ENCODE measurements at places on chromosomes 2 and 18. TPM values are rescaled to one million over a fixed set of nuclear protein-coding genes. Genes with fewer than 3 reads are reported as not detected.
A peak's percentile ranks its signal among the peaks of the same experiment; 100 is the strongest.

DNA sequence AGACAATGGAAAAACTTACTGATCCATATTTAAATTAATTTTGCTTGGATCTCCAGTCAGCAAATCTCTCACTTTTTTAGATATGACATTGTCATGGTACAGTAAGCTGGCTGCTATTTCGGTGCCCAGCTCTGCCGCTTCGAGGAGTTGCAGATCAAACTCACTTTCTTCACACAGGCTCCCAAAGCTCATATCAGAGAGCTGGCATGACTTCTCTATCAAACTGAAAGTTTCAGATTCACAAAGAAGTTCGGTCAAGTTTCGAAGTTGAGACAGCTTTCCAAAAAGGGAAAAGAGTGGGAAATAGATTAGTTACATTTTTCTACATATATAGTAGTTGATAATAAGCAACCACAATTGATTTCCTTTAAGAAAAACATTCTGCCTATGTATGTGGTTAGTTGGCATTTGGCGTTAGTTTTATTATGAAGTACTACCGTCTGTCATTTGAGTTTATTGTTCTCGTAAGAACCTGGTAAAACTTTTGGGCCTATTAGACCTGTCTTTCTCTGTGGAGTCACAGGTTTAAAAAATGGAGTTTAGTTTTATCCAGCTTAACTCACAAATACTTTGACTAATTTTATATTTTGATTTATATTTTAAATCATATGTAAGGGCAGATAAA, 118.8 kb downstream of the ABCA12 start:
- no peak for DNase-seq

- no peak for DNase-seq
Observed at GRCh38 chr2:148067801-148068200, 46.9 kb downstream of the MBD5 start.

The CNDP1 gene
- 0.29 TPM for total RNA-seq

The PRSS56 gene
- not detected for total RNA-seq

- no peak for DNase-seq
Observed at GRCh38 chr18:38241736-38242135, 676.1 kb upstream of the CELF4 start.

DNA sequence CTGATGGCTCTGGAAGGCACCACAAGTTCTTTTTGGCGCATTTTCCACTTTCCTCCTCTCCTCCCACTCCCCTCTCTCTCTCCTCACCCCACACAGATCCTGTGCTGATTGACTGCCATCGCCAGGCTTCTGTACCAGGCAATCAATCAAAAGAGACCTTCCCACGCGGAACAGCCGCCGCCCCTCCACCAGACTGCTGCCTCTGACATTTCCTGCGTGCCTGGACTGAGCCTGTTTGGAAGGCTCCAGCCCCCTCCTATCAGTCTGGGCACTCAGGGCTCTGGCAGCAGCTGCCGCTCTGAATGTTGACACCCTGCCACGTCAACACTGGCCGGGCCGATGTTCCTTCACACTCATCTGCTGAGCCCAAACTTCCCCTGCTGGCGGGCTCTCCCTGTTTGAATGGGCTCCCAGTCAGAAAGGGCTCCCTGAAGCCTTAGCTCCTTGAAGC, 467.7 kb downstream of the EPHA4 start:
- no peak for DNase-seq

- DNase-seq = no peak
Observed at GRCh38 chr18:31030574-31031278, 11.8 kb downstream of the DSC3 start.

The NTSR2 gene
- total RNA-seq = not detected

The RGPD4 gene
- total RNA-seq = not detected

The MREG gene
- total RNA-seq = 26.8 TPM

GRCh38 chr2:102592601-102593000, 26.8 kb upstream of the SLC9A2 start:
- no peak for DNase-seq

GRCh38 chr2:237904831-237905599, 45.6 kb downstream of the RAMP1 start:
- DNase-seq = no peak

GRCh38 chr2:33135645-33136044, 188.9 kb downstream of the LTBP1 start:
- DNase-seq = no peak

DNA sequence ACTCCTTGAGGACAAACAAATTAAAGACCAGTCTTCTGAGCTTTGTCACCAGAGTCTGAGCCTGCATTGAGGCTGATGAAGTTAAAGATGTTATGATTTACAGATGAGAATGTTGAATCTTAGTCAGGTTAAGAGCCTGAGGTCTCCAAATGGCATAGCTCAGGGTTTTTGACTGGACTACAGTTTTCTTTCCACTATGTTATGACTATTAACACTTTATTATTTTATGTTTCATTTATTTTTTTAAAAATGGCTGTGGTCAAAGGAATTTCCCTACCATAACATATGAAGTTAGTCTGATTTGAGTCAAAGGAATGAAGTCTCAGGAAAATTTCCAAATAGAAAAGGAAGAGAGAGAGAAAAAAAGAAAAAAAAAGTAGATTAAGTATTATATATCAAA, 39.7 kb upstream of the CWC22 start:
- no peak for DNase-seq

The CLIP4 gene
- 13.7 TPM for total RNA-seq

The CFAP65 gene
- 0.67 TPM for total RNA-seq

The KCNF1 gene
- 0.71 TPM for total RNA-seq

- peak; percentile 42 for DNase-seq
Observed at GRCh38 chr2:16665748-16666448, at the start of gene CYRIA. CYRIA (minus strand) TSS chr2:16665834; CDS start chr2:16588119, 77,715 bp downstream.

DNA sequence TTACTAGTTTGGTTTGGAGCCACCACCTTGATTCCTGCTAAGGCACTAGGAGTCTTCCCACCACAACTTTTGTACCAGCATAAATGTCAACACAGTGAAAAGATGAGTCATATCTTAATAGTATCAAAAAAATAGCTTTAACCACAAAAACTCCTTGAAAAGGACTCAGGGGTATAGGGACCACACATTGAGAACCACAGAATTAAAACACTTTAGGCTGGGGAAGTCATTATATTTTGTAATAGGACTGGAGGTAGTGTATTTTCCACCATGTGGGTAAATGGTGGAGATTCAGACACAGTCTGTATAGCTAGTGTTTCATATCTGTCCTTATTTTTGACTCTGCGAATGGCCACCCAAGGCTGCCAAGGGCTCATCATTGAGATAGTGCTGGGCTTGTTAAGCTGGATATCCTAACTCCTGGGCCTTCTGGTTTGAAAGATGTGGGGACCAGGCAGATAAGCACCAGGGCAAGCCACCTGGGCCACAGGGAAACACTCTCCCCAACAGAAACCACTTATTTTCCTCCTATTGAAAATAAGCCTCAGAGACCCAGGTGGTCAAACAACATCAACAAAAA, 19.1 kb upstream of the FHL2 start:
- DNase-seq = no peak

The AQP4 gene
- total RNA-seq = 1.7 TPM

- no peak for DNase-seq
Observed at GRCh38 chr18:48402953-48403352, 6.2 kb downstream of the ZBTB7C start.

The CLEC4F gene
- not detected for total RNA-seq

The KLHL30 gene
- total RNA-seq = 0.07 TPM

The KCNJ3 gene
- total RNA-seq = 9.6 TPM

The OR6B2 gene
- total RNA-seq = not detected

DNA sequence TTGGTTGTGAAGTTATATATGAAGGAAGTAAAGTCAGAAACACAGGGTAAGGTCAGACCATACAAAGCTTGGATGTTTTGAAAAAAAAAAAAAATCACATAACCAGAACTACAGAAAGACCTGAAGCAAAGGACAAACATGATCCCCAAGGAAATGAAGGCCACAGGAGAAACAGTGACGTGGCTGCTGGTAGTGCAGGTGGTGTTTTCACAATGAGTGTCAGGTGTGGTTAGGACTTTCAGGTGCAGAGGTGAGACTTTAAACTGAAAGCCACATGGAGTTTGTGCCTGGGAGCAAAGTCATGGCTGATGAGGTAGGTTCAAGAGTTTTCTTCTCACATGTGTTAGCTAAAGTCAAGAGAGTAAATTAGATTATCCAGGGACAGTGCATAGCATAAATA, 270.7 kb downstream of the PIEZO2 start:
- DNase-seq = no peak

GRCh38 chr2:66772618-66773017, 337.7 kb downstream of the MEIS1 start:
- DNase-seq = no peak

- DNase-seq = no peak
Observed at GRCh38 chr2:30541680-30542079, 94.6 kb downstream of the LCLAT1 start.

DNA sequence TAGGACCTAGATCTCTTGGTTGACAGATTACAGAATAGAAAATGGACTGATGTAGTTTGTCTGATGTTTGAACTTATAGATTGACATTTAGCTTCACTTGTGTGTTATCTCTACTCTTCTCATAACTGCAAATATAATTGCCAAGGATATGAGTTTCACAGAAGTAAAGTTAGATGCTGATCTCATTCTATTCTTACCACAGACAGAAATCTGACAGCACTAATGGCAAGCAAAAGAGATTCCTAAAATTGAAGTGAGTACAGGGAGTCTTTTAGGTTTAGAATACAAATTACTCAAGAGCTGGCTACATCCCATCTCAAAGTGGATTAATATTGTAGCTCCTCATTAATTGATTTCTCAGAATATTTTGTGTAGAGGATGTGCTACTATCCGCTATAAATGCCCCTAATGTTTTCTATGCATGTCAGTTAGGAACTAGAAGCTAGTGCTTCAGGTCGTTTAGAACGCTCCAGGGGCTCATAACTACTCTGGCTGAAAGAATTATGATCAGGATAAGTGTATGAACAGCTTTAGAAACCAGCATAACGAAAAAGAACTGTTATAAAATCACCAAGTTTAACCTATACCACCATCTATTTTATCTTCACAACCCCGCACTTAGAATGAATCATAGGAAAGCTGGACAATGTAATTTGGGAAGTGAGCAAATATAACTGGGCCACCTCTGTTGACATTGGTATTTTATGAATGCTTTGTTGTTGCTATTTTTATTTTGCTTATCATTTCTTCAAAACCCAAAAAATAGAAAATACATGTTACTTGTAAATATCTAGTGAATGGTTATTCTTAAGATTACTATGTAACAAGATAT, 378.8 kb upstream of the REG3G start:
- no peak for DNase-seq

DNA sequence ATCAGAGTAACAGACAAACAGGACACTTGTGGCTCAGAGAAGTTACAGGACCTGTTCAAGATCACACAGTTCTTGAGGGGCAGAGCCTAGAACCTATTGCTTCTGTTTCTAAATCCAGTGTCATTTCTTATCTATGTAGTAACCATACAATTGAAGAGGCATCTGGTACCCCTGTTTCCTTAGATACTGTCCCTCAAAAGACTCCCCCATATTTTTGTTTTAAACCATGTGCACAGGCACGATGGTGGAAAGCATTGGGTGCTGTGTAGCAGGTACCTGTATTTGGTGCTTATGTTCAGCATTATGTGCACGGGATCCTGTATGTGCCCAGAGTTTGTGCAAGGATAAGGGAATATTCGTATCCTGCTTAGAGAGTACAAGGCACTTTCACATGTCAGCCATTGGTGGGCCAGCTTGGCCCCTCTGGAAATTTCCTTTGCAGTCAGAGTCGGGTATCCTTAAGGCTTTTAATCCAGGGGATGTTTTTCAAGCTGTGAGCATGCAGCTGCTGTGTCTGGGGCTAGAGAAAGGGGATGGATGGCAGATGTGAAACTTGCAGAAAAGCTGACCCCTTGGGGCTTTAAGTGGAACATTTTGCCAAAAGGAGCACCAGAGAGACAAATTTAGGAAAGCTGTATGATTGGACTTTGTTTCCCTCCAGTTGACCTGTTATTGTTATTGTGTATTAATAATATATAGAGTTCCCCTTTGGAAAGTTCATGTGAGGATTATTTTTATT, 2.1 kb downstream of the LBH start:
- DNase-seq = no peak

DNA sequence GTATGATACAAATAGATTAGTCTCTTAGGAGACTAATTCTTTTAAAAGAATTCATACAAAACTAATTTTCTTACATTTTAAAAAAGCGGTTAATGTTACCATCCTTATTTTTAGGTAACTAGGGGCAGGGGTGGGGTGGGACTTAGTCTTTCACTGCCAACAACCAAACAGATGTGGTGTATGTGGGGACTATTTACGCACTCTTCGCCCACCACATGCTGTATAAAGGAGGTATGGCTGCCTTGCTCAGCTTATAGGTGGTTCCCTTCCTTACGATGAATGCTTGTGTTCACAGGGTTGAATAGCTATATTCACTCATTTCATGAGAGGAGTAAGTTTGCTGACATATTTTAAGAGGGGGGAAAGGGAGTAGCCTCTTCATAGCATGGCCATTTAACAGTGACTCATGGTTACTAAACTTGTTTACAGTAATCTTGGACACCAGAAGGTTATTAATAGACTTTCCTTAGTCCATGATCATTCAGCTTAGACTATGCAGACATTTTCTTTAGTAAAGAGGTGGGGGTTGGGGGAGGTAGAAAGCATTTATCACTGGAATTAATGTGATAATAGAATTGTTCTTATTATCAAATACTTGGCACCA, 61.8 kb downstream of the CAB39 start:
- DNase-seq = no peak

DNA sequence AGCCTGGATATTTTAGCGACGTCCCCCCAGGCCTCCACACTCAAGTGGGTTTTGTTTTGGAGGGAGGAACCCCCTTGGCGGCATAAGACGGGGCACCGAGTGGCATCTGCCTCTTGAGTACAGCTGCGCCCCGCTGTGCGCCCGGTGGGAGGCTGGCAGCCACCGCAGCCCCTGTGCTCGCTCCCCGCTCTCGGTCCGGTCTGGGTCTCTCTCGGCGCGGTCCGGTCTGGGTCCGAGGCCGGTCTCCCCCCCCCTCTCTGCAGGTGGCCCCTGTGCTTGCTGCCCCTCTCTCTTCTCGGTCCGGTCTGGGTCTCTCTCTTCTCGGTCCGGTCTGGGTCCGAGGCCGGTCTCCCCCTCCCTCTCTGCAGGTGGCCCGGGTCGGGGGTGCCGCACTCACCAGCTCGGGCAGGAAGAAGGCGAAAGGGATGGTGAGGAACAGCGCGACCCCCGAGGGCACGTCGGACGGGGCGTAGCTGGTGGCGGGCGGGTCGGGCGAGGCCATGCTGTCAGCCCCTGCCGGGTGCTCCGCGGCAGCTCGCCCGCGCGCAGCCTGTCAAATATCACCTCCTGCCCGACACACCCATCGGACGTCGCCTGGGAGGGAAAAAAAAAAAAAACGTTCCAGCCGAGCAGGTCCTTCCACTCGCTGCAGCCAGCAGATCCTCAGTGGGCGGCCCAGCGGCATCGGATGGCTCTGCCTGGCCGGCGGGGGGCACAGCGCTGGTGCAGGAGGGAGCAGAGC, at the start of gene MALL:
TSS of gene MALL (minus strand) at position 532 of the 742 bp plus-strand sequence. CDS start at position 502, 30 bp downstream.
- peak; percentile 22 for DNase-seq

DNA sequence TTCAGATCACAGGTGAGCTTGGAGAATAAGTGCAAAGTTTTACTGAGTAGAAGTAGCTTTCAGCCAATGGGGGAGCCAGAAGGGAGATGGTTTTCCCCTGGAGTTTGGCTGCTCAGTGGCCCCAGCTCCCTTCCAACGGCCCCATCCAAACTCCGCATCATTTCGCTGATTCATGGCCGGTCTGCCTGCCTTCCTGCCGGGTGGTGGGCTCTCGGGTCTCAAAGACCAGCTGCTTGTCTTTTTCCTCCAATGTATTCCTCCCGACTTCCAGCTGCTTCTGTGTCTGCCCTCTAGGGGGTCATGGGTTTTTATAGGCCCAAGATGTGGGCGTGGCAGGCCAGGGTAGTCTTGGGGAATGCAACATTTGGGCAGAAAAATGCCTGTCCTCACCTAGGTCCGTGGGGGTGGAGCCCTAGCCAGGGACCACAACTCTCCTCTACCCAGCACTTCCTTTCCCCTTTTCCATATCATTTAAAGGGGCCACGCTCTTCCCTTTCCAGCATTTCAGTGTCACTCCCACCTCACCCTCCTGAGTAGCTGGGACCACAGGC, 73.5 kb downstream of the MEX3C start:
- DNase-seq = no peak

Data from progenitor cell of endocrine pancreas (in vitro differentiated cells).